Activated CD8-positive, alpha-beta memory T cell treated with anti-CD3 and anti-CD28 coated beads, Interleukin-2, amount 50 U/mL, for 4 hours (primary cell): ENCODE measurements at places on chromosomes 13 and 19.
A peak's percentile ranks its signal among the peaks of the same experiment; 100 is the strongest.

DNA sequence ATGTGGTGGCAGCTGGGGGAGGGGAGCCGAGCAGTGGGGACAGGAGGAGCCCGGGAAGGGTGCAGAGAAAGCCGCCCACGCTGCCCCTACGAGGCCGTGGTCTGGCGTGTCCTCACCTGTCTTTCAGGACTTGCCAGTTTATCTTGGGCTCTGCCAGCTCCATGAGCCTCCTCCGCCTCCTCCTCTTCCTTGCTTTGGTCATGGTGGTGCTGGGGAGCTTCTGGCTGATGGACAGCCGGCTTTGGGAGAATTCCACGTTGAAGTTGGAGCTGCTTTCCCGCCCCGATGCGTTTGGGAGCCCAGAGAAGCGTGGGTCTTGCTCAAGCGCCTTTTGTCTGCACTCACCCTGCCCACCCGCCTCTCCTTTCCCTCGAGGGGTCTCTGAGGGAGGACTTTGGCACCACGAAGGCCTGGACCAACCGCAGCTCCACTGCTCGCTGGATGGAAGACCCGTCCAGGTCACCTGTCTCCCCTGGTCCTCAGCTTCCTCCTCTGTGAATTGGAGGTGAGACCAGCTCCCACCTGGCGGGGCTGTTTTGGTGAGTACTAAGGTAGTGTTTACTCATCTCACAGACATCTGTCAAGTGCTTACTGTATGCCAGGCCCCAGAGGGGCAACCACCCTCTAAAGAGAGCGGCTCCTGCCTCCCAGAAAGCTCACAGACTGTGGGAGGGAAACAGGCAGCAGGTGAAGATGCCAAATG, 29.7 kb upstream of the MIER2 start:
- DNase-seq, result no peak

GRCh38 chr13:72384879-72385278, 342.6 kb downstream of the MZT1 start:
- DNase-seq, result no peak

GRCh38 chr13:106533101-106533942, 2.1 kb downstream of the EFNB2 start:
- DNase-seq, result peak; percentile 19

- DNase-seq, result no peak
Observed at GRCh38 chr13:110306960-110307766, at the start of the genes COL4A1 and COL4A2. Gene COL4A1 (minus strand): TSS chr13:110307157. CDS start chr13:110307027, 130 bp downstream. Gene COL4A2 (plus strand): TSS chr13:110307284. CDS start chr13:110307904, 620 bp downstream.

- DNase-seq, result no peak
Observed at GRCh38 chr19:4473763-4474513, 1.8 kb downstream of the HDGFL2 start.

DNA sequence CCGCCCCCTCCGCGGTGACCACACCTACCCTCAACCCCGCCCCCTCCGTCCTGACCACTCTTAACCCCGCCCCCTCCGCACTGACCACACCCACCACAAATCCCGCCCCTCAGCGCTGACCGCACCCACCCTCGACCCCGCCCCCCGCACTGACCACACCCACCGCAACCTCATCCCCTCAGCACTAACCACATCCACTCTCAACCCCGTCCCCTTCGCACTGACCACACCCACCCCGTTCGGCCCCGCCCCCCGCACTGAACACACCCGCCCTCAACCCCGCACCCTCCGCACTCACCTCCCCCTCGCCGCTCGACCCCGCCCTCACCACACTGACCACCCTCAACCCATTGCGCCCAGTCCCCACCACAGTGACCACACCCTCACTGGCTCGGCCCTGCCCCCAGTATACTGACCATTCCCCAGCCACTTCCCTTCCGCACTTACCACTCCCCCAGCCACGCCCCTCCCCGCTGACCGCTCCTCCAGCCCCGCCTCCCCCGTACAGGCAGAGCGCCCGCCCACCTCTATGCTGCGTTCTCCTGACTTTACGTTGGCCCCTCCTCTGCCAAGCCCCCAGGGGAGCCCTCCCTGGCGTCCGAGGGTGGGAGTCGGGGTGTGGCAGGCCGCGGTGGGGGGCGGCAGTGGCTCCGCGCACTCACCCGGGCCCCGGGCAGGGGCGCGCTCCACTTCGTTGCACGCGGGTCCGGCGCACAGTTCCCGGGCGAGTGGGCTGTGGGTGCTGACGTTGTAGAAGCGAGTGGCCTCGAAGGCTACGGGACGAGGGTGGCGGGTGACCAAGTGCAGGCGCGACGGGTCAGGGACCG, 8.4 kb downstream of the F2RL3 start:
- DNase-seq, result peak; percentile 48

DNA sequence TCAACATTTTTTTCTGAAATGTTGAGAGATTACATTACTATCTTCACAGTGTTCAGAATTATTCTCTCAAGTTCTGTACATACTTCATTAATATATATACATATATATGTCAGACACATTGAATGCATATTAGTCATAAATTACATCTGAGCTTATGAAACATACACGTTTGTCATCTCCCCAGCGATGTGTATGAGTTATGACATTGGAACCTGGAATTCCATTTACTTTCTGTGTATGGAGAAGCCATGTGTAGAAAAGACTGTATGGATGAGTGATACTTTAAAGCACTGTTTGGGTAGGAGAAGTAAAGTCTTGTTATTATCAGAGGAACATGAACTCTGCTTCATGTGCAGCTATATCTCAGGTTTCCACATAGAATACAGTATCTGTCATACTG, 167.2 kb downstream of the FGF14 start:
- DNase-seq, result no peak

DNA sequence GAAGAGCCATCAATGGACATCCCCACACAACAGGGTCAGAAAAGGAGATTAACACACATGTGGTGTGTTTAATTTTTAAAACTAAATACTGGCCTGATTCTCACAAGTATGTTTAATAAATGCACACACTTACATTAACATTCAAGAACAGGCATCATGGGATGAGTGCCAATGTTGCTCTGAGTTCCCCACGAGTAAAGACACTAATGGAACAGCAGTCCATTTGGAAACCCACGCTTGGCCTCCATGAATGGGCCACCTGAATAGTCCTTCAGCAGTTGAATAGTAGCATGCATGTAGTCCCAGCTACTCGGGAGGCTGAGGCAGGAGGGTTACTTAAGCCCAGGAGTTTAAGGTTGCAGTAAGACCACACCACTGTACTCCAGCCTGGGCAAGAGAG, 195.2 kb upstream of the IPO5 start:
- no peak for DNase-seq

DNA sequence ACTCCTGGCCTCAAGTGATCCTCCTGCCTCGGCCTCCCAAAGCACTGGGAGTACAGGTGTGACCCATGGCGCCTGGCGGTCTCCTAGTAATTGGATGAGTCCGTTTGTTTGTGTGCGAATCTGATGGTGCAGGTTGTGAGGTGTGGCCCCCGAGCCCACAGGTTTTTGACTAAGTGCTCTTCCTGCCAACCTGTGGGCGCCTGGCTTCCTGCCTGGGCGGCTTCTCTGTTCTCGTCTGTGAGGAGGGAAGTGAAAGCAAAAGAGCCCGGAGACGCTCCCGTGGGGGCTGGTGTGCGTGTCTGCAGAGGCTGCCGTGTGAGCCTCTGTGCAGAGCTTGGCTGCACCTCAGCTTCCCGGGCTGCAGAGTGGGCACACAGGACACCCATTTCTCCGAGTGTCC, 10.0 kb downstream of the ARHGAP45 start:
- peak; percentile 90 for DNase-seq

- no peak for DNase-seq
Observed at GRCh38 chr13:98324105-98324504, 147.0 kb upstream of the RNF113B start.

GRCh38 chr13:110225609-110226574, 81.1 kb downstream of the COL4A1 start:
- DNase-seq, result no peak

DNA sequence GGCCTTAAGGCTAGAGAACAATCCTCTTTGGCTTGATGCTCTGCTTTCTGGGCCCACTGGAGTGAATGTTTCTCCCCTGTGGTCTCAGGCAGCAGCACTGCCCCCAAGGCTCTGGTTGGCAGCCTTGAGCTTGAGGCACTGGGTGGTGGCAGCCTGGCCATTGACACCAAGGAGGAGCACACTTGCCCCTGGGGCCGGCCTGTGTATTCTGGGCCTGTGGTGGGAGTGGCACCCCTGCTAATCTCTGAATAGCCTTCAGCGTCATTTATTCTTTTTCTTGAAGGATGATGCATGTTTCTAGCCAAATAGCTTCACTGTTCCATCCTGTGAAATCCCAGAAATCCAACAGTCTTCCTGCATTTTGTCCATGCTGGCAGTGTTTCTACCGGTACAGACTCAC, 191.4 kb downstream of the OLFM4 start:
- no peak for DNase-seq

- DNase-seq, result no peak
Observed at GRCh38 chr19:17098326-17098725, 22.7 kb downstream of the MYO9B start.

DNA sequence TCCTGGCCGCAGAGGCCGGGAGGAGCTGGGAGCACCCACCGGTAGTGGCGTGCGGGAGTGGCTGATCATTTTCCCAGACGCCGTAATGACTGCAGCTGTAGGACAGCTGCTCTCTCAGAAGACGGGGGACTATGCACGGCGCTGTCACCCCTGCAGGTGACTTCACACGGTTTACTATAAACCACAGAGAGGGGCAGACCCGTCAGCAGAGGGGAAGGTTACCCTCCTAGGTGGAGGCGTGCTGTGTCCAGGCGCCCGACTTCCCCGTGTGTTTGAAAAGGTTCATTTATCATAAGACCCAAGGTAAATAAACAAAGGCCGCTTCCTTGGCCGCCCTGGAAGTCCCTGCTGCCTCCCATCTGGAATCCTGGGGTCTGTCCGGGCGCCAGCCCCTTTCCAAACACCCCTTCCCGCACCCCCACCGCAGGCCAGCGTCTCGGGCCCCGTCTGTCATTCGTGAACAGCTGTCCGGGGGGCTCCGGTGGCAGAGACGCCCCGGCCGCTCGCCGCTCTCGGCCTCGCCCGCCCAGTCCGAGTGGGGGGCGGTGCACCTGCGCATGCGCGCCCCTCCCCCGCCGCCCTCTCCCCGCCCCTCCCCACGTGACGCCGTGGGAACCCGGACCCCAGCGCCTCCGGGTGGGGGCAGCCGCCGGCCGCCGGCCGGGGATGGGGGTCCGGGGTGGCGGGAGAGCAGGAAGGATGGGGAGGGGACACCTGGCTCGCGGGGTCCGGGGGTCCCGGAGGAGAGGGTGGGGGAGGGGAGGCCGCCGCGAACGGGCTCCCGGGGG, 915 bp downstream of the SHC2 start:
- peak; percentile 40 for DNase-seq

DNA sequence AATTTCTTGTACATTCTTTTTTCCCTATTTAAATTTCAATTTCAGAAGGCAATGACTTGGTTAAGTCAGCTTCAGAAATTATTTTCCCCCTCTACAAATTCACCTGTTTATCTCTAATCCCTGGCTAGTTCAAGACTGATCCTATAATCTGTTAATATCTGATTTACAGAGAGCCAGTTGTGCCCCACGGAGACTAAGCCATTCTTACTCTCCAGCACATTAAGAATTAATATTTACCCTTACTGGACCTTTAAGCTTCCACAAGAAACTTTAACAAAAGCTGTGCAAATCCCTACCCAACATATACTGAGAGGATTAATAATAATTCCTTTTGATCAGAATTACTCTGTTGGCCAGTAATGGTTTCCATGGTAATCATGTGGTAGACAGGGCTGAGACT, 786.2 kb downstream of the PCDH9 start:
- DNase-seq, result no peak

DNA sequence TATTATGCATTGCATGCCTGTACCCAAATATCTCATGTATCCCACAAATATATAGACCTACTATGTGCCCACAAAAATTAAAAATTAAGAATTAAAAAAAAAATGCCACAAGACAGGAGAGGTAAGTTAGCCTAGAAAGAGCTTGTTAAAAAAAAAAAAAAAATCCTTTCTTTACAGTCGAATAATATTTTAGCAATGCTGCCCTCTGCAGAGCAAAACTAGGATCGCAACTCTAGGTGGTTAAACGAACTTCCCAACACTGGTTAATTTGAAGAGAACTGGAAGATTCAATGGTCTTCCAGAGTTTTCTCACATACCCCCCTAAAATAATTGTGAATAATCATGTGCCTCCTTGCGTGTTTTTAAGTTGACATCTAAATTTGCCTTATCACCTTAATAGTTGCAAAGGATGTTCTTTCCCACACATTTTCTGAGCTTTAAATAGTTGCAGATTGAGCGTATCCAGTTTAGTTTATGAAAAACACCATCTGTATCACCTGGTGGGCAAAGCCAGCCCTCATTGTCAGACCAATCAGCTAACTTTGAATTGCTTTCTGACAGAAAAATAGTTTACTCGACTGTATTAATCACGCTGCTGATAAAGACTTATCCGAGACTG, 47.4 kb upstream of the RCBTB2 start:
- DNase-seq, result peak; percentile 79

- DNase-seq, result no peak
Observed at GRCh38 chr19:49763230-49763629, at the start of gene TSKS. Gene TSKS (minus strand): TSS chr19:49763306. CDS start chr19:49763247, 59 bp downstream.

DNA sequence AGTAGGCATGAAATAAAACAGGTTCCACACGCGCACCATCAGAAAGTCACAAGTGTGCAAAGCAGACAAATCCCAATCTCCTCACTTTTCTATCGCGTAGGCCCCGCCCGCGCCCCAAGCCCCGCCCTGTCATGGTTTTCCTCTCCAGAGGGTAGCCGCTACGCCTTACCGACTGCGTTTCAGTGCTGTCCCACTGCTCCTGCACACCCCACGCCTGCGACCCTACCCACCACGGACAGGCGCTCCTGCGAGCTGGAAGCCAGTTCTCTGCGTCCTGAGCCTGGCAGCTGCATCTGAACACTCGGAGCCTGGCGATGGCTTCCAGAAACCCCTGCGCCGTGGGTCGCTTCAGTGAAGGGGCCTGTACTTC, 379 bp upstream of the ZNF470 start:
- DNase-seq, result peak; percentile 33

GRCh38 chr19:41588497-41589209, 12.7 kb downstream of the CEACAM21 start:
- DNase-seq, result no peak

- no peak for DNase-seq
Observed at GRCh38 chr19:10882108-10882457, 10.7 kb downstream of the CARM1 start.

DNA sequence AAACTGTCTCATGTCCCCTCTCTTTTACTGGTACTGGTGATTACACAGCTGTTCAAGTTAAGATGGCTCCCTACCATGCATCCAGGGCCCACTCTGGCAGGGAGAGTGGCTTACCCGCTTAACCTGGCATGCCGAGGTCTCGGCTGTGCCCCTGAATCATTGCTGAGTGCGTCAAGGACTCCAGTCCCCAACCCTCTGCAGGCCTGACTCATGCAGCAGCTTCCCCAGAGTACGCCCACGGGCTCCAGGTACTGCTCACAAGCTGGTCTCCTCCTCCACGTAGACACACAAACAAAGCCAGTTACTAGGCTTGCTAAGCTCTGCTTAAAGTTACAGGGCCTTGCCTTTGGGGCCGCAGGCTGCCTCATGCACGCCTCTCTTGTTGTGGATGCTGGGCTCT, 447.4 kb downstream of the COG6 start:
- DNase-seq, result peak; percentile 70

GRCh38 chr13:45219123-45219891, 18.5 kb upstream of the KCTD4 start:
- no peak for DNase-seq

DNA sequence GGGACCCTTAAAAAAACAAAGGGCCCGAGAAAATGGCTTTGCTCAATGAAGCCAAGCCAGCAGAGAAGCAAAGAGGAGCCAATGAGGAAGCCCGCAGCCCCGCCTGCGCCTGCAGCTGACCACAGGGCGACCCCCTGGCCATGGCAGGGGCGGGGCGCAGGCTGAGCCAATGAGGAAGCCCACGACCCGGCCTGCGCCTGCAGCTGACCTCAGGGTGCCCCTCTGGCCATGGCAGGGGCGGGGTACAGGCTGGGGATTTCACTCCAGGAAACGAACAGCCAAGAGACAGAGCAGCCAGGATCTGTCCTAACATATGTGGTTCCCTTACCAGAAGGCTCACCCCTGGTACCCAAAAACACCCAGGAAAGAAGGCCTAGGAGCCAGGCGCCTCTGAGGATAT, 101.4 kb downstream of the STK24 start:
- no peak for DNase-seq
